Activated naive CD4-positive, alpha-beta T cell treated with anti-CD3 and anti-CD28 coated beads, Interleukin-2, amount 50 U/mL, for 16 hours (primary cell): ENCODE measurements at places on chromosomes 4 and X.

- DNase-seq, result no peak
Observed at GRCh38 chr4:149595500-149595899, 220.1 kb downstream of the IQCM start.

DNA sequence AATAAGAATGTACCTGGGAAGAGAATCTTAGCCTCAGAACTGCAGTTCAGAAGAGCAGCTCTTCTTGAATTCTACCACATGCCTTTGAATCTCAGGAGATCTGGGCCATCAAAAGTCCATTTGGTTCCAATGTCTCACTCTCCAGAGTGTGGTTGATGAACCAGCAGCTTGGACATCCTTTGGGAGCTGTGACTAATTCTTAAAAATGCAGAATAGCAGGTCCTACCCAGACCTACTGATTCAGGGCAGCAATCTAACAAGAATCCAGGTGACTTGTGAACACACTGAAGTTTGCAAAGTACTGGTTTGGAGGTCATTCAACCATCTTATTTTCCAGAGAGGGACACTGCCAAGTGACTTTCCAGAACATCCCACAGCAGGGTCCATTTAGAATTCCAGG lies 244.7 kb downstream of the PACRGL start:
- DNase-seq, result no peak

DNA sequence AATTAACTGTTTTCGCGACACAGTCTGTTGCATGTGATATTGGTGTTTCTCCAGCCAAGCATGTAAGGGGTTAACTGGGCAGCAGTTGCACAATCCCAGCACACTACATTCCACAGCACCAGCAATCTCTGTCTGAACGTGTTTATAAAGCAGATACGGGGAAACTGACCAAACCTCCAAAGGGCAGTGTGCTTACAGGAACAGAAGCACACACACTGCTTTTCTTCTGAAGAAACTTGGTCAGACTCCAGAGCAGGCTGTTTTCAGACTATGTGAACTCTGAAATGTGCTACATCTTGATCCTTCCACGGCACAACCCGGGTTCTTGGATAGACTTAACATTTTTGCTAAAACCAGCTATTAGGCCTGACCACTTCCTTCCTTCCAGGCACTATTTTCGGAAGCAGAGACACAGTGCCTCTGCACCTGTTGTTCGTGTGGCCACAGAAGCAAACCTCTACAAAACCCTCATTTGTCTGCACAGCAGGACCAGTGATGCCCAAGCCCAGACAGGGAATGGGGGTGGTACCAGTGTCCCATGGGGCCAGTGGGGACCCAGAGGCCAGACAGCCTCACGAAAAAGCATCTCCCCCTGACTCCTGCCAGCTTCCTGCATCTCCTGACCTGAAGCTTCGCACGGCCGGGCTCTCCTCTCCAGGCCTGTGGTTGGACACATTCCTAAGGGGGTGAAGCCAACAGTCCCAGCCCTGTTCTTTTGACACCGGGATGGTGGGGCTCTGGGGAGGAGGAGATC lies 90.1 kb downstream of the IRF2 start:
- no peak for DNase-seq

GRCh38 chrX:40314070-40314469 lies 216.3 kb upstream of the BCOR start:
- DNase-seq, result no peak

DNA sequence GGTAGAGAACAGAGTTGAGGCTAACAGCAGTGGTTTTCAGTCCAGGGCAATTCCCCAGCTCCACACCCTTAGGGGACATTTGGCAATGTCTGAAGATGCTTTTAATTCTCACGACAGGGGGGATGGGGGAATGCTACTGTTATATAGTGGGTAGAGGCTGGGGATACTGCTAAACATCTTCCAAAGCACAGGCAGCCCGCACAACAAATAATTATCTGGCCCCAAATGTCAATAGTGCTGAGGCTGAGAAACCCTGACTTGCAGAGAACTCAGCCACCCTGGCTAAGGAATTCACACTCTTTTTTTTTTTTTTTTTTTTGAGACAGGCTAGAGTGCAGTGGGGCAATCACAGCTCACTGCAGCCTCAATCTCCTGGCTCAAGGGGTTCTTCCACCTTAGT lies 60.6 kb downstream of the POLR2B start:
- DNase-seq, result no peak

GRCh38 chrX:114178126-114178525 lies 405.8 kb upstream of the HTR2C start:
- no peak for DNase-seq

DNA sequence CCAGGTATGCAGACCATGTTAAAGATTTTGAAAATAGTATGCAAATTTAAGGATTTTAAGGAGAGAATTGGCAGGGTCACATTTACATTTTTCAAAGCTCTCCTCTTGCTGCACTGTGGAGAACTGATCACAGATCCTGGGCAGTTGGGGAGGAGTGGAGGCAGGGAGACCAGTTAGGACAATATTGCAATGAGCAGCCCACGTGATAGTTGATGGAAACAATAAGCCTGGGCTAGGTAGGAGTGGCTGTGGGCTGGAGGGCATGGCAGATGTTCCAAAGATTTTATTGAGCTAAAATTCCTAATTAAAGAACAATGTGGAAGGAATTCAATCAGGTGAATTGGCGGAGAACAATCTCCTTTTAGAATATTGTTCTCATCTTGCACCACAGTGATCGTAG lies 50.6 kb downstream of the ENPEP start:
- no peak for DNase-seq

DNA sequence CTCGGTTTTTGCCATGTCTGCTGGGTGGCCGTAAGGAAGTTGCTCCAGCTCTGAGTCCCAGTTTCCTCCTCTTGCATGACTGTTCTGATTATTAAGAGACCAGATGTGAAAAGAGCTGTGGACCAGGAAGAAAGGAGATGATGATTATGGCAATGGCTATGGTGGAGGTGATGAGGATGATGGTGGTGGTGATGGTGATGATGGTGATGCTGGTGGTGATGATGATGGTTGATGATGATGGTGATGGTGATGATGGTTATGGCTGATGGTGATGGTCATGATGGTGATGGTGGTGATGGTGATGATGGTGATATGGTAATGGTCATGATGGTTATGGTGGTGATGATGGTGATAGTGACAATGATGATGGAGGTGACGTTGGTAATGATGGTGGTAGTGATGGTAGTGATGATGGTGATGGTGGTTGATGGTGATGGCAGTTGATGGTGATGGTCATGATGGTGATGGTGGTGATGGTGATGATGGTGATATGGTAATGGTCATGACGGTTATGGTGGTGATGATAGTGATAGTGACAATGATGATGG lies 107.8 kb upstream of the NKX1-1 start:
- DNase-seq, result no peak

- no peak for DNase-seq
Observed at GRCh38 chr4:78059524-78059889, 2.4 kb downstream of the FRAS1 start.

- DNase-seq, result no peak
Observed at GRCh38 chrX:13826770-13827169, 9.9 kb upstream of the GPM6B start.

- DNase-seq, result peak; percentile 64
Observed at GRCh38 chrX:150897421-150898320, 797 bp downstream of the CD99L2 start.

GRCh38 chr4:70191647-70192046 lies 3.9 kb upstream of the ODAM start:
- no peak for DNase-seq

- DNase-seq, result no peak
Observed at GRCh38 chr4:56389558-56389957, 2.3 kb upstream of the AASDH start.

DNA sequence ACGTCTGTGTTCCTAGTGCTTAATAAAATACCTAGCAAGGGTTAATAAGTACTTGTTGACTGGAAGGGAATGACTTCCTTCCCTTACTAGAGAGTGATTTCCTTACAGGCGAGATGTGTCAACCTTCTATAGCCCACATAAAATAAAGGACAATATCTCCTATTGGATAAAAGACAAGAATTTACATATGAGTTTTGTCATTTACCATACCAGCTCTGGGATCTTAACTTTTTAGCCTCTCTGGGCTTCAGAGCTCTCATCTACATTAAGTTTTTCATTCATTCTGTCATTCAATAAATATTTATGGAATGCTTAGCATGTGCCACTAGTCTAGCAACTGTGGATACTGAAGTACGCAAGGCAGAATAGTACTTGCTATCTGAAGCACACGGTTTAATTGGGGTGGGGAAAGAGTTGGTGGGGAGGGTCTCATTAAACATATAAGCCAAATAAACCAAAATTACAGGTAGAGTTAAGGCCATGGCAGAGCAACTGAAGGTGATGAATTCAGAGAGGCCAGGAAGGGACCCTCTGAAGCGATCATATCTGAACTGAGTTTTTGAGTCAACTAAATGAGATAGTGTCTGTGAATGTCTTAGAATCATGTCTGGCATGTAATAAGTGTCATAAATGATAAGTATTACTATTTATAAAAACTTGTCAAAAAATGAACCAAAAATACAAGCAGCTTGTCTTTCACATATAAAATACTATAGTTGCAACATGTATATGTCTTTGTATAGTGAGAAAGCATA lies 91.6 kb upstream of the BMP2K start:
- no peak for DNase-seq

GRCh38 chr4:39032218-39033085 lies at the start of gene TMEM156:
TSS of gene TMEM156 (minus strand) at chr4:39032409. CDS start at chr4:39032313, 96 bp downstream.
- DNase-seq, result peak; percentile 47

- peak; percentile 48 for DNase-seq
Observed at GRCh38 chrX:71652405-71652804, 14.9 kb upstream of the LOC101059915 start.

GRCh38 chr4:94678896-94679295 lies 78.9 kb upstream of the BMPR1B start:
- no peak for DNase-seq

DNA sequence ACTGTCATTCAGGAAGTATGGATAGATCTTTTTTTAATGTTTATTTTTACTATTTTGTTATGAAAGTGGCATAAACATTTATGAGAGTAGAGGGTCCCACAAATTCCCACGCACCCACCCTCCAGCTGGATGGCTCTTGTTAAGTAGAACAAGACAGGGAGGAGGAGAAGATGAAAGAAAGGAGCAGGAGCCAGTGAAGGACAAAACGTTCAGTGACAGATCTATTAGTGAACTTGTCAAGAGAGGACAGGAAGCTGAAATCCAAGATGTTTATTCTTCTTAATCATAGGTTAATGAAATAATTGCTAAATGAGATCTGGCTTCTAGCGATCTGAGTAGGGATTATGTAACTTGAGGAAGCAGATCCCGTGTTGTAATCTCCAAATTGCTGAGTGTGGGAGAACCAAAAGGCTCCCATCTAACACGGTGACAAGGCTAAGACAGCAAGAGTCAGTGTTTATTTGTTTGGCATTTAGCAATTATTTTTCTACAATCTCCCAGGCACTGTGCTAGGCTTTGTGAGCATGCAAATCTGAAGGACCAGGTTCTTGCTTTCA lies 162.5 kb downstream of the SHROOM3 start:
- DNase-seq, result no peak

GRCh38 chr4:69668680-69669079 lies 15.6 kb upstream of the UGT2A1 start:
- no peak for DNase-seq

- DNase-seq, result no peak
Observed at GRCh38 chr4:169810325-169811323, 52.9 kb upstream of the HPF1 start.

DNA sequence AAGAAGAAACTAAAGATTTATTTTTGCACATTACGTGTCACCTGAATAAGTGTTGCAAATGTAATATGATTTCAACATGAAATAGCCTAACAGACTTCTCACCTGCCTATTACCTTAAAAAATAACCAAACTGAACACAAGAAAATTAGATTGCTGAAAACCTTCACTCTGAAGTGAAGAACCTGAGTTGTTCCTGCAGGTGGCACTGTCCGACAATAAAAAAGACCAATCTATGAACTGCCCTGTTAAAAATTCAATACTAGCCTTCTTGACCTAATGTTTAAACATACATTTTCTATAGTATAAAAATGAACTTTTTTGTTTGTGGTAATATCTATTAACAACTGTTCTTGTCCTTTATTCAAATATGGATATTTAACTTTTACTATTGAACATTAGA lies 69.2 kb upstream of the PNPLA4 start:
- DNase-seq, result peak; percentile 12

DNA sequence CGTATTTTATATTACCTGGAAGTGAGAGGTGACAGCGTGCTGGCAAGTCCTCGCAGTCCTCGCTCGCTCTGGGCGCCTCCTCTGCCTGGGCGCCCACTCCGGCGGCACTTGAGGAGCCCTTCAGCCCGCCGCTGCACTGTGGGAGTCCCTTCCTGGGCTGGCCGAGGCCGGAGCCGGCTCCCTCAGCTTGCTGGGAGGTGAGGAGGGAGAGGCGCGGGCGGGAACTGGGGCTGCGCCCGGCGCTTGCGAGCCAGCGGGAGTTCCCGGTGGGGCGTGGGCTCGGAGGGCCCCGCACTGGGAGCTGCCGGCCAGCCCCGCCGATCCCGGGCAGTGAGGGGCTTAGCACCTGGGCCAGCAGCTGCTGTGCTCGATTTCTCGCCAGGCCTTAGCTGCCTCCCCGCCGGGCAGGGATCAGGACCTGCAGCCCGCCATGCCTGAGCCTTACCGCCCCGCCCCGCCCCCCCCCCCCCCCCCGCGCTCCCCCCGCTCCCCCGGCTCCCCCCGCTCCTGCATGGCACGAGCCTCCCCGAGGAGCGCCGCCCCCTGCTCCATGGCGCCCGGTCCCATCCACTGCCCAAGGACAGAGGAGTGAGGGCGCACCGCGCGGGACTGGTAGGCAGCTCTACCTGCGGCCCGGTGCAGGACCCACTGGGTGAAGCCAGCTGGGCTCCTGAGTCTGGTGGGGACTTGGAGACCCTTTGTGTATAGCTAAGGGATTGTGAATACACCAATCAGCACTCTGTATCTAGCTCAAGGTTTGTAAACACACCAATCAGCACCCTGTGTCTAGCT lies 298.9 kb upstream of the MAGEB16 start:
- DNase-seq, result no peak

- DNase-seq, result no peak
Observed at GRCh38 chrX:48461830-48462229, 8.2 kb downstream of the SLC38A5 start.

DNA sequence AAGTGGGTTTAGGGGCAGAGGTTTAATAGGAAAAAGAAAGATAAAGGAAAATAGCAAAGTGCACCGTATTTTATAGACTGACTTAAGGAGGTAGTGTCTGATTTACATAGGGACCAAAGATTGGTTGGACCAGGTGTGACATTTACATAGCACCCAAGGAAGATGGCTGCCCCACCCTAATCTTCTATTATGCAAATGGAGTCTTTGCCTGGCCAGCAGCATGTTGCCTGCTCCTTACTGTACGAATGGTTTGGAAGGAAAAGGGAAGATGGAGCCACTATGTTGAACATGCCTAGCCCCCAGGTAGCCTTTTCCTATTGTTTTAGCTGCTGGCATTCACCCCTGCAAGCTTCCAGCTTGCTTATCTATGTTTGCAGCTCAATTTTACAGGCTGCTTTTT lies 146.2 kb upstream of the PDE5A start:
- DNase-seq, result no peak

GRCh38 chrX:104166735-104167436 lies 633 bp downstream of the FAM199X start:
- DNase-seq, result no peak

DNA sequence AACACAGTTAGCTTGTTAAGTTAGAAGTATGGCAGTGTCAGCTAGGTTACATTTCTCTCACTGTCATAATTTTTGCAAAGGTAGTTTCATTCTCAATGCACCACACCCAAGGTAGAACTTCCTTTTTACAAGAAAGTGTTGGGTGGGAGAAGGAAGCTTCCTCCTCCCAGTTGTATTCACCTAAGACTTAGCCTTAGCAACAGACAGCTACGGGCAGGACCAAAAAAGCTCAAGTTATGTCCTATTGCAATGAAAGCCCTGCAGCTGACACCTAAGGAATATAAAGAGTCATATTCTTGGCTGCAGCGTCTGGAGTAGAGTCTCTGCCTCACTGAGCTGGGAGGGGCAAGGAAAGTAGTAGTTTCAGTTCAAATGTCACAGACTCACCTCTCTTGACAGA lies 25.1 kb upstream of the PRDM8 start:
- no peak for DNase-seq
